ENCODE measurements at places on chromosomes 6 and 20.

DNA sequence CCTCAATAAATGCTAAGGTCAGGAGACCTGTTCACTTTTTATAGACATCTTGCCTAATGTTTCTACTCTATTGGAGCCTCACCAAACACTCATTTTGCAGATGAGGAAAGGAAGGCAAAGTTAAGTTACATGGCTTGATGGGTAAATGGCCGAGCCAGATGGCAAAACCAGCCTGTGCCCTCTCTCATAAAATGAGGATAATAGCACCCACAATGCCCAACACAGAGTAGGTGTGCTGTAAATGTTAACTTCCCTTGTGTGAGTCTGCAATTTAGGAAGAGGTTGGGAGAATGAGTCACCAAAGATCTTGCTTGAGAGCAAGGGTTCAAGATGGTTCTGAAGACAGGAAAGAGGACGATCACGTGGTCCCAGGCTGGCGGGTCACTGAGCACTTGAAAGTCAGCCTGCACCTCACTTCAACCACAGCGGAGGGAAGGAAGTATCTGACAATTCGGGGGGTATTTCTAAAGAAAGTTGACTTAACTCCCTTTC lies 3.3 kb downstream of the KCNK5 start:
- DNase-seq, result no peak

DNA sequence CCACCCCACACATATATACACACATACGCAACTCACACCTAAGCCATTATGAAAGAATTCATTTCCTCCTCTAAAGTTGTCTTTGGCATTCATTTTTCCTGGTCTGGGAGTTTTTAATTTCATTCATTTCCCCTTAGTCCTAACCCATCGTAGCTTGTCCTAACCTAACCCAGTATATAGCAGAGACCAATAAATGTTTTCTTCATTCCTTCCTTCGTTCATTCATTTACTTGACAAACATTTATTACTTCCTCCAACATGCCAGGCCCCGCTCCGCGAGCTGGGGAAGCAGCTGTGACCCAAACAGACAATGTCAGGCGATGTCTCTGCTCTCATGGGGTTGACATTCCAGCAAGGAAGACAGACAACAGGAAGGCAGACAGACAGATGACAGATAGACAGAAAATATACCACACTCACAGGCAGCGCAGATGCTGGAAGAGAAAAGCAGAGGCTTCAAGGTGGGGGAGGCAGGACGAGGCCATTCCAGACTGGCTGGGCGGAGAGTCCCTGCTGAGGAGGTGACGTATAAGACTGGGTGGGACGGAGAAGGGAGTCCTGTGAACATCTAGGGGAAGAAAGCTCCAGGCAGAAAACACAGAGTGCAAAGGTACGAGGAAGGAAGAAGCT lies 33.7 kb upstream of the SIRPA start:
- DNase-seq, result no peak

GRCh38 chr6:17585766-17586490 lies 14.2 kb upstream of the FAM8A1 start:
- no peak for DNase-seq

DNA sequence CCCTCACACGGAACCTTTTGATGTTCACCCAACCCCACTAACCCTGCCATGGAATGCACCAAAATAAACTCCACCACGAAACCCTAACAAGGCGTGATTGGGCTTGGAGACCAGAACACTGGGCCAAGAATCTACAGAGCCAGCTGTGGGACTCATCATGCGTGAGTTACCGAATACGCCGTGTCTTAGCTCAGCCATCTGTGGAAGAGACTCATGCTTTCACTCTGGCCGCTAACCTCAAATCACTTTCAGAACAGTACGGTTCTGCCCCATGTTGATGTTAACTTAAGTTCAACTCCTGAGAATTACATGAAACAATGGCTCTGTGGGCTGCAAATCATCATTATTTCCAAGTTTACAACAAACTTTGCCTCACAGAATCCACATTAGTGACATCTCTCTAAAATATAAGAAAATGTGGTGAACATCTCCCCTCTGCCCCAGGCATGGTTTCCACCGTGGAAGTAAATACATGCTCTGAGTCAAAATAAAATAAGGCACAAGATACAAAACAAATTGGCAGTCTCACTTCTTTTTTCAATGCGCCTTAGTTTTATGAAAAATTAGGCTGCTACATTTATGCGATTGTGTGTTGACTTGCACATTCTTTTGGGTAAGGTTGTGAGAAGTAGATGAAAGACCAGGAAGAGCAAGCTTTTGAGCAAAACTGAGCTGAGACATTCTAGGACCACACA lies 308.9 kb upstream of the EXOC2 start:
- no peak for DNase-seq

DNA sequence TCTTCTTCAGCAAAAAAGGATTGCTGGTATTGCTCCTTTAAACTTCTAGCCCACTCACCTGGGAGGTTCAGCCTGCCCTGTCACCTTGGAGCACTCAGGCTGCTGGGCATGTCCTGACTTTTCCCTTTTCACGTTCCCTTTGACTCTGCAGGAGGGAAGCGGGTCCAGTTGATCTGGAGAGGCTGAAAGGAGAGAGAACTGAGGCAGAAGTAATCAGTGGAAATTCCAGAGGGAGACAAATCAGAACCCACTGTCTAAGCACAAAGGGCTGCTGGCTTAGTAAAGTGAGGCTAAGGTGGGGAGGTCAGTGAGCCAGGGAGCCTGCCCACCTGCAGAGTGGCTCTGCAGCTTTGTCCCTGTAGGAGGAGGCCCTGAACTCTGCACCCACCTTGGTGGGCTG lies 9.7 kb upstream of the SYNDIG1 start:
- no peak for DNase-seq

DNA sequence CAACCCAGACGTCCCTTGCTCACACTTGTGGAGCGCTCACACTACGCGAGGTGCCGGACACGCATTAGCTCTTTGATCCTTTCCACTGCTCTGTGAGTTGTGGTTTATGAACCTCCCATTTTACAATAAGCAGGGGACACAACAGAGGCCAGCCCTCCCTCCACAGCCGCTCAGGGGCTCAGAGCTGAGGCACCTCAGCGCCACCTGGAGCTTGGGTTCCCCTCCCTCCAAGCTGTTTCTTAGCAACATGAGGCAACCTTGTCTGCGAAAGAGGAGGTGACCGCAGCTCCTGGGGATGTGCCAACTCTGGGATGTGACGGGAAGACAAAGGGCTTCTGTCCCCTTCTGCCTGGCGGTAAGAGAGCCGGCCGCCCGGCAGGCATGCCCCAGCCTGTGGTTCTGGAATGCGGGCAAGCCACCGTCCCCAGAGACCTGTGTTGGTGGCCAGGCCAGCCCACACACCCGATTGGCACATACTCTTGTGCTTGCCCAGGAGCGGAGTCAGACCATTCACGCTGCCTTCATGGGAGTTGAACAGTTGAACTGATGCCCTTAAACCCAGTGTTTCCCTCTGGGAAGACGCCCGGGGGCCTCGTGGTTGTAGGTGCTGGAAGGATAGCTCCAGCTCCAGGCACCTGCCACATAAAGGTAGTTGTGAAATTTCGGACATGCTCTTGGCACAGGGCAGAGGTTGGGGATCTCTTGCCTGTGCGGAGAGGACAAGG lies 44.5 kb downstream of the RBM38 start:
- peak; percentile 58 for DNase-seq

GRCh38 chr6:87916446-87916845 lies 131.2 kb upstream of the SPACA1 start:
- no peak for DNase-seq

GRCh38 chr6:136767570-136768309 lies 24.5 kb downstream of the MAP3K5 start:
- DNase-seq, result no peak

GRCh38 chr6:146962329-146962728 lies 241.9 kb upstream of the STXBP5 start:
- no peak for DNase-seq
